AG08395 (cell line): ENCODE measurements at places on chromosomes 13 and 19.

DNA sequence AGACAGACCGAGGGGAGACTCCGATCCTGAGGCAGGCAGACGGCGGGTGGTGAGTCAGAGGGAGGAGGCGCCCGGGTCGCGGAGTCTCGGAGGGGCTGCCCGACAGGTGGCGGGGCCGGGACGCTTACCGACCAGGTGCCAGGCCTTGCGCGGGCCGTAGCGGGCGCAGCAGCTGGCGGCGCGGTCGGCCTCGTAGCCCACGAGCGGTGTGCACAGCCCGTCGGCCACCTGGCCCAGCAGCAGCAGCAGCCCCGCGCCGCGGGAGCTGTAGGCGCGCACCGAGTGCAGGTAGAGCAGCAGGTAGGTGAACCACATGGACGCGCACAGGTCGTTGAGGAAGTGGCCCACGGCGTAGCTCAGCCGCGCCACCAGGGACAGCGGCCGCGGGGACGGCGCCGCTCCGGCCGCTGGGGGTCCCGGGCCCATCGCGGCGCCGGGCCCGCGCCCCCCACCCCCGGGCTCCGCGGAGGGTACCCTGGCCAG is 367 bp downstream of the MFSD12 start:
- peak; percentile 65 for DNase-seq

DNA sequence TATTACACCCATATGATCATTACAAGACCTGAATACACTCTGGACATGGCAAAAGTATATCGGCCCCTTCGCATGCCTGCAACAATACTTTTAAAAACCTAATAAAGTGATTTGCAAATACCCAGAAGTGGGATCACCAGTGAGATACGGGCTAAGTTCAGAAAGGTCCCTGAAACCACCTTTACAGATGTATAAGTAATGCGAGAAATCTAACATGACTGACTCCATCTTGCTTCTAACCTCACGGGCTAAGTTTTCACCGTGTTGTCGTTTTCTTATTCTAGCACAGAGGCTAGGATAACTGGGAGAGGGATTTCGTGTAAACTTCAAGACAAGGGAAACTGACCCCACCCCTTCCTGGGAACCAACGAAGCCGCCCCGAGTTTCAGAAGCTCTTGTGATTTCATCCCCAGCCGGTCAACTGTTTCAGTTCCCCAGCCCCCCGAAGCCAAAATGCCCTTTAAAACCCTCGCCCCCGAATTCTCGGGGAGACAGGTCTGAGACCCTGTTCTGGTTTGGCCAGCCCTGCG is 703 bp downstream of the NEK3 start:
- DNase-seq = peak; percentile 48

DNA sequence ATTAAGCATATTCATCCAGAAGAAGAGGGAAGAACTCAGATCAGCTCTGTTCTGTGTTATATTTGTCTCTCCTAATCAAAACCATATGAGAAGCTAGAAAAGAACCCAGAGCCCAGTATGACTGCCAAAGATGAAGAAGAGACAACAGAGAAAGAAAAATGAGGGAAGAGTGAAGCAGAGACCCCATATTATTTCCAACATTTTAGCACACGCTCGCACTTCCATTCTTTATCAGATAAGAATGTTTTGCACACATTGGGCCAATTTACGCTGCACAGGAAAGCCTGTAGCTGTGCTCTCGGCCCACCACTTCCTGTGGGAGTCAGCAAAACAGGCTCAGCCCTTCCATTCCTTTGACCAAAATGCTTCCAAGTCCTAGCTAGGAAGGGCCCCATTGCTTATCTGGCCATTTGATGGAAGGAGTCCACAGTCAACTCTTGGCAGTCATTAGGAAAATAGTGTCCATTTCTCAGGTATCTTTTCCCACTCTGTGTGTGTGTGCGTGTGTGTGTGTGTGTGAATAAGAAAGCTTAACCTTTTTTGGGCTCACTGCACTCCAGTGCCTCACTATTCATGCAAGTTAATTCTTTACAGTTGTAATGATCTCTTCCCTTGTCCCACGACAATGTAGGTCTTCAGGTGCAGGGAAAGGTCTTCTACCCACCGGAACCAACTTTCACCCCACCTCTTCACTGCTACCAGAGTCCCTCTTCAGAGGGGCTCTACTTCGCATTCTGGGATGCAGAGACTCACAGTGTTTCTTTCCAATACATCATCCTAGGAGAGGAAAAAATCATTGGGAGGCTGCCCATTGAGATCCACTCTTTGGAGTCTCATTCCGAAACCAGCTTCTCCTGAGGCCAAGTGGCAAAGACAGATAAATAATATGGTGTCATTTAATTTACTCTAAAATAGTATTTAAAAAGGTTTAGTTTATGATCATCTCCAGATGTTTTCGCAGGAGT is 237.5 kb downstream of the COG6 start:
- peak; percentile 10 for DNase-seq

- no peak for DNase-seq
These were observed 10.1 kb upstream of the C2CD4C start for GRCh38 chr19:418761-419671.

GRCh38 chr13:110484290-110485048 is 77.1 kb downstream of the RAB20 start:
- DNase-seq = no peak

DNA sequence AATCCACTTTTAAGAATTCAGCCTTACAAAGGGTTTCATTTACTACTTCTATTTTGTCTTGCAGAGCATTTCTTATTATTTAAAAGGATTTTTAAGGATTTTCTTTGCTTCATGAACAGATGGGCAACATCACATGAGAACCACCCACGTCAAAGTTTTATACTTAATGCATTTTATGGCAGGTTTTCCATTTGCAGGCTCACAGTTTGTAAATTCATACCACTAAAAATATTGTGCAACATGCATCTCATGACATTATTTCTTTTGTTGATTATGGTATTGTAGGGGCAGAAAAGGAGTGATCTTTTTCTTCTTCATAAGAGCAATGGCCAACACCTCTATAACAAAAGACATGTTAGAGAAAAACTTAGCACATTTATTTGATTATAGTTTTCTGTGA is 554.0 kb upstream of the SPRY2 start:
- DNase-seq = no peak

- peak; percentile 57 for DNase-seq
These were observed 420.5 kb downstream of the FGF9 start for GRCh38 chr13:22091222-22091970.

GRCh38 chr19:34432797-34433196 is 4.6 kb downstream of the UBA2 start:
- DNase-seq = no peak

DNA sequence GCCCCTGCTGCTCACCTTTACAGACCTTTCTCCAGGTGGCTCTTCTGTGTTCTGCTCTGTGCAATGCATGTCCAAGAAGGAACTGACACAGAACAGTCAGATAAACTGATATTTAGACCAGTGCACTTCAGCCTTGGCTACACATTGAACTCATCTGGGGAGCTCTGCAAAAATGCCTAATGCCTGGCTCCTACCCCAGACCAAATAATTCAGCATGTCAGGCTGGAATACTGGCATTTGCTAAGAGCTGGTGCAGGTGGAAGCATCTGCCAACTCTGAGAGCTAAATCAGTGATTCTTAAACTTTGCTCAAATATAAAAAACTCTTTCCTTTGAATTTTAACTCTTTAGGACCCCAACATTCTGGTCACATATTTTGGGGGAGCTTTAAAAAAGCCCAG is 118.2 kb upstream of the TSC22D1 start:
- no peak for DNase-seq

DNA sequence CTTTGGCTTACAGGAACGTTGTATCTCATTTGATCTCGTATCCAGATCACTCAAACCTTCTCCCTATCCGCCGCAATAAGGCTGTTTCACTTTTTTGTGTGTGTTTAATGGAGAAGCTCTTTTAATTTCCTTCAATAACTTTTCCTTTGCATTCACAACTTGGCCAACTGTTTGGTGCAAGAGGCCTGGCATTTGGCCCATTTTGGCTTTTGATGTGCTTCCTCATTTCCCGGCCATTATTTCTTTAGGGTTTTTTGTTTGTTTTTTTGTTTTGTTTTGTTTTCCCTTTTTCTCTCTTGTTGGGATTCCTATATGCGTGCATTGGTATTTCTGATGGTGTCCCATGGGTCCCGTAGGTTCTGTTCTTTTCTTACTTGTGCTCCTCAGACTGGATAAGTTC is 6.1 kb upstream of the UPF3A start:
- DNase-seq = no peak

- peak; percentile 94 for DNase-seq
These were observed 832 bp upstream of the ZNF491 start for GRCh38 chr19:11797491-11797890.

DNA sequence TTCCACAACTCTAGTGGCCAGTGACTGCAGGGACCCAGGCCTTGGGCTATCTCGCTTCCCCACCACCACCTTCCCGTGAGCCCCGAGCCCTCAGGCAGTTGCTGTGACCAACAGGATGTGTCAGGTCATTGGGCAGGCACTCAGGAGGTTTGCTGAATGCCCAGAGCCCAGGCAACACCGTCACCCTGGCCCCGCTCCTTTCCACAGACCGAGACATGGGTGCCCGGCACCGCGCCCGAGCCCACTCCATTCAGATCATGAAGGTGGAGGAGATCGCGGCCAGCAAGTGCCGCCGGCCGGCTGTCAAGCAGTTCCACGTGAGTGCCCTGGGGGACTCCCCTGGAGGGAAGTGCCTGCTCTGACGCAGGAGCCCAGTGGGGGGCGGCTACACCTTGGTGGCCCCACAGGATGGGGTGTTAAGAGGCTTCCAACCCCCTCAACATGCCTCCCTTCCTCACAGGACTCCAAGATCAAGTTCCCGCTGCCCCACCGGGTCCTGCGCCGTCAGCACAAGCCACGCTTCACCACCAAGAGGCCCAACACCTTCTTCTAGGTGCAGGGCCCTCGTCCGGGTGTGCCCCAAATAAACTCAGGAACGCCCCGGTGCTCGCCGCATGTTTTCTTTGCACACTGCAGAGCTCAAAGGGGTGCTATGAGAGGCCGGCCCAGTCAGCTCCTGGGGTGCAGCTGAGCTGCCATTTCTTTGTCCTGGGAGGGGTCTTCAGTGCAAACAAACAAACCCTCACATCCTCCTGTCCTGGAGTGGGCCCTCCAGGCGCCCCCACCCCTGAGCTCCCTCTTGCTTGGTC is 3.2 kb downstream of the RPL18A start:
- no peak for DNase-seq

DNA sequence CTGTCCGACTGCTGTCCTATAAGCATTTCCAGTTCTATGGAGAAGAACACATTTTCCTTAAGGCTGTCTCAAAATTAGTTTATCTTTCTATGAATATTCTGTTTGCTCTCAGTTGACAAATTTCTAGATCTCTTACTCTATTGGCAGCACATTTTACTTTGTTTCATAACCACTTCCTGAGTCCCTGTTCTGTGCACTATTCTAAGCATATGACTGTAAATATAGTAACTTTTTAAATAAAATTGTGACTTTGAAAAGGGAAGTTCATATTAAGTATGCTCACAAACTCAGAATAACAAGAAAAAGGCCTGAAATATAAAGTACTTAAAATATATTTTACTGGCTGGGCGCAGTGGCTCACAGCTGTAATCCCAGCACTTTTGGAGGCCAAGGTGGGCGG is 56.5 kb upstream of the HTR2A start:
- DNase-seq = no peak

- no peak for DNase-seq
These were observed 41.8 kb upstream of the CD177 start for GRCh38 chr19:43311706-43312105.

DNA sequence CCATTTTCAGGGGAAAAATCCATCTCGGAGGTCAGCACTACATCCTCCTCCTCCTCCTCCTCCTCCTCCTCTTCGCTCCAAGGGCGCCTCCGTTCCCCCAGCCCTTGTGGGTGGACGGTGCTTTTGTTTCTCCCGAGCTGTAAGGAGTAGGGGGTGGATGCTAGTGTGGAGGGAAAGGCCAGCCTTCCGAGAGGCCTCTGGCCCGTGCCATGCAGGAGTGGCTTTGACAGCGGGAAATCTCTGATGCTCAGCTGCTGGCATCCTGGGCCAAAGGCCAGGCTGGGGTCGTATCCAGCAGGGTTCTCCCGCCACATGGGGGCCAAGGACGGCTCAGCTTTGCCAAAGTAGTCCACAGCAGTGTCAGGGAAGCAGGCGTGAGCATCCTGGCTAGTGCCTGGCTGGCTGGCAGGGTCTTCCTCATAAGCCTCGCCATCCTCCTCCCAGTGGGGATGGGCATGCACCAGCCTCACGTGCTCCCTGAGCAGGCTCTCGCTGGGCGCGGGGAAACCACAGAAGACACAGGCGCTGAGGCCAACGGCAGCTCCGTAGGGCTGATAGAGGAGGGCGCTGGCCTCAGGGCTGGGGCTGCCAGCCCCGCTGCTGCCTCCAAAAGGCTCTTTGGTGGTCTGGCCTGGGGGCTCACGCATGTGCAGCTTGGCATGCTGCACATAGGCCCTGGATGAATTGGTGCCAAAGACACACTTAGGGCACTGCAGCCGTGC is 10.5 kb downstream of the WIZ start:
- DNase-seq = no peak

- no peak for DNase-seq
These were observed 39.2 kb downstream of the MYH14 start for GRCh38 chr19:50242581-50242980.

DNA sequence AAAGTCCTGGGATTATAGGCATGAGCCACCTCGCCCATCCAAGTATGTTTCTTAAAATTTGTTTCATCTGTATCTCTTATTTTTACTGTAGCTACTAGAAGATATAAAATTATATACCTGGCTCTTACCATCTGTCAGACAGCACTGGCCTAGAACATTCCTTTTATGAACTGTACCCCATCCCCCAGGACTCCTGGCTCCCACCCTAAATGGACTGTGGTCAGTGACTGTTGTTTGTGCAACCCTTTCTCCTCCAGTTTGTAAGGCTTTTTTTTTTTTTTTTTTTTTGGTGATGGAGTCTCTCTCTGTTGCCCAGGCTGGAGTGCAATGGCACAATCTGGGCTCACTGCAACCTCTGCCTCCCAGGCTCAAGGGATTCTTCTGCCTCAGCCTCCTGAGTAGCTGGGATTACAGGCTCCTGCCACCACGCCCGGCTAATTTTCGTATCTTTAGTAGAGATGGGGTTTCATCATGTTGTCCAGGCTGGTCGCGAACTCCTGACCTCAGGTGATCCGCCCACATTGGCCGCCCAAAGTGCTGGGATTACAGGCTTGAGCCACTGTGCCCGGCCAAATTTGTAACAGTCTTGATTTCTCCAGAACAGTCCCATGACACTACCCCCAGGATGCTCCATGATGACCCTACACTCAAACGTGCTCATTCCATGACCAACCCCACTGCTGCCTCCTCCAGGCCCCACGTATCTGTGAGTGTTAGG is 2.5 kb downstream of the NDUFA3 start:
- no peak for DNase-seq

- DNase-seq = peak; percentile 40
These were observed 142.7 kb downstream of the SUCLA2 start for GRCh38 chr13:47858042-47859025.
